H4 (cell line): ENCODE measurements at places on chromosomes 1 and 21. TPM values are rescaled to one million over a fixed set of nuclear protein-coding genes. Genes with fewer than 3 reads are reported as not detected.

DNA sequence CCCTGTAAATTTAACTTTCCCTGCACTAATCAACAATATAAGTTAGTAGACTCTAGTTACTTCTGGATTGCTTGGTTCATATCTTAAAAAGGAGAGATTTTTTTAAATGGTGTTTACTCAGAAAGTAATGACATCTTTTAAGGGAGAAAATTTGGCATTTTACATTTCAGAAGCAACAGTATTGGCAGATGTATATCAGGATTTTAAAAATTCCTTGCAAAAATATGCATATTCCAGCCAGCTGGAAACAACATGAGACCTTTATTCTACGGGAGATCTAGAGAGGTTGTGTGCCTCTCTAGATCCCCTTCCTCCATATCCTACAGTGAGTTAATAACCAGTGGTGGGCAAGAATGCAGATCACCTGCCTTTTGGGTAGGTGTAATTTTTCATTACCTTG is 848.2 kb downstream of the USP25 start:
- DNase-seq = no peak

GRCh38 chr1:55155522-55155921 is 59.6 kb downstream of the USP24 start:
- peak; percentile 29 for DNase-seq

DNA sequence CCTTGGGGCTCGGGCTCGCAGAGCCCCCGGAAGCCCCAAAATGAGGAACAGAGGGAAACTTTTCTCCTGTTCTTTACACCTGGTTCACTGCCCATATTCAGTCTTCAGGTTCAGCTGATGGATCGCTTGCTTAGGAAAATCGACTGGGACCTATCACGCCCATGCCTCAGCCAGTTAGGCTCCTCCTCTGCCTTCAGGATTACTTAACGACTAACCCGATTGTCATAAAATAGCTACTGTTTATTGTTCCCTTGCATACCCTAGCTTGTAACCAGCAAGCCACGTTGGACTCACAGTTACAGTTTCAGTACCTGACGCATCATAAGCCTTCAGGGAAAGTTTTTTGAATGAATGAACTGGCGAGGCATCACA is 692 bp downstream of the TARDBP start:
- no peak for DNase-seq

DNA sequence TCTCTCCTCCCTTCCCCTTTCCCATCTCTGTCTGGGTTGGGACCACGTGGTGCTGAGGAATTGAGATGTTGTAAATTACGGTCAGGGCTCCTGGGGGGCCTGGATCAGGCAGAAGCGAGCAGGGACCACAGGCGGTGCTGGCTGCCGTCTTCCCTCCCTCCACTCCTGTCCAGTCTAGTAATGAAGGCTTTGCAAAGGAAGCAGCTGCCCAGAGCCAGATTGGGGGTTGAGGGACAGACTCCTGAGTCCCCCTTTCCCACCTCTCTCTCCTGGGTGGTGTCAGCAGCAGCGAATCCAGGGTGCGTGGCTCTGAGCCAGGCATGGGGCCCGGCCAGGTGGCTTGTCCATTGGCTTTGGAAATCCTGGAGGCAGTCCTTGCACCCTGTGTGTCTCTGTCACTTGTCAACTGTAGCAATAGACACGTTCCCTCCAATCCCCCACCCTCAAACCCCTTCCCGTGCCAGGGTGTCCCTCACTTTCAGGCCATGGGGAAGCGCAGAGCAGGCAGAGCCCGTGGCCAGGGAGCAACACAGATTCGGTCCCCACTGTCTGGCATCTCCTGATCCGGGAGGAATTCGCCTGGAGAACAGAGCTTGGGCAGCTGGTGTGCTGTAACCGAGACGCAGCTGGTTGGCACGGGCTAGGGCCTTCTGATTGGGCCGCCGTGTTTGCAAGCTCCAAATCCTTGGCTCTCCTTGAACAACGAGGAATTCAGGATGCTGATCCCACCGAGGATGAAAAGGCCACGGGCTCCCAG is 64.8 kb upstream of the WNT4 start:
- no peak for DNase-seq

DNA sequence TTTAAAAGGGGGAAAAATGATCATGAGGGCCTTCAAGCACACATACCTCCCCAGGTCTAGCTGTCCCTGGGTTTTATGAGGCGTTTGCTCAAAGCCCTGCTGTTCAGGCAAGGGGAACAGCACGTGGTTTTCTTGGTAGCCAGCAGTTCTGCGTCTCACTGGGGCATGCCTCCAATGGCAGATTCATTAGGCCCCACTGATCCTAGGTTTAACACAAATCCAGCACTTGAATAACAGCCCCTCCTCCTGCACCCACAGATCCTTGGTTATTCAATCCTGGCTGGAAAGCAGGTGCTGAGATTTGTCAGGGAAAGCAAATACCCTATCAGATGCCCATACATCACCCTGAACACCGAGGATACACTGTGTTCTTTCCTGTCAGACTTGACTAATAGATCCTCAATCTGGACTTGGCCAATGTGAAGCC is 106.4 kb downstream of the ZC3H11B start:
- no peak for DNase-seq

GRCh38 chr1:233897325-233898162 is 6.9 kb upstream of the SLC35F3 start:
- no peak for DNase-seq

GRCh38 chr1:228969953-228970800 is 234.9 kb downstream of the RHOU start:
- no peak for DNase-seq

DNA sequence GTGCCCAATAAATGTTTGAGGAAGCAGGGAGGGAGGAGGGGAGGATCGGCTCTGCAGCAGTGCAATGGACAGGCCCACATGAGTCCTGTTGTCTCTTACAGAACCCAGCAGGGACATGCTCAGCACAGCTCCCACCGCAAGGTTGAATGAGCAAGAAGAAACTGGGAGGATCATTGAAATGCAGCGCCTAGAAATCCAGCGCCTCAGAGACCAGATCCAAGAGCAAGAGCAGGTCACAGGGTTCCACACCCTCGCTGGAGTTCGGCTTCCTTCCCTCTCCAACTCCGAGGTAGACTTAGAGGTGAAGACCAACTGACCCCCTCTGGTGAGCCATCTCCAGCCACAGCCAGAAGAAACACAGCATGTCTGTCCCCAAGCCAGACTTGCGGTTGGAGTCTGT is 15.9 kb upstream of the TMEM125 start:
- DNase-seq = no peak

The FCRL6 gene
- not detected in 2 replicates for total RNA-seq
